ENCODE measurements at places on chromosomes 16 and 17.

DNA sequence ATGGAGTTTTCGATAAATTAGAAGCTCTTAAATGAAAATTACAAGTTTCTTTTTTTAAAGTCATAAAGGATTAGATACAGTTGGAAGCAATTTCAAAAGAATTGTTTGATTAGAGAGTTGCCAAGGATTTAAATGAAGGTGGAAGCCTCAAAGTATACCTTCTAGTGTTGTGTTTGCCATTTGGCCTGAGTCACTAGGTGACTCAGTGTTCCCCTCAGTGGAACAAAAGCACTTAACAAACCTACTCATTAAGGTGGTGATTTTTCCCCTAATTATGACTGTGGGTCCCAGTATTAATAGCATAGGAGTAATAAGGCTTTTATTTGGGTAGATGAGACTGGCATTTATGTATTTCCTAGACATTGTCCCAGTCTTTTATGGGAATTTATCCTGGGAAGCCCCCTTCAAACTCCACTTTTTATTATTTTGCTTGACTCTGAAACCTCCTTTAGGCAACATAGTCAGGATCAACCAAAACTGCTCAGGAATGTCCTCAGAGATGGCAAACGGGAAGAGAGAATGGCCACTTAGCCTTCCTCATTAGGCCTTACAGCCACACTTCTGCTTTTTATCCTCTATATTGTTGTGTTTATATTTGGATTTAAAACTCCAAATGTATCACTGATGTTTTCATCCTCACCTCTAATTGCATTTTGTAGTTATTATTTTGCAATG lies 161.0 kb downstream of the FTO start:
- DNase-seq: no peak

DNA sequence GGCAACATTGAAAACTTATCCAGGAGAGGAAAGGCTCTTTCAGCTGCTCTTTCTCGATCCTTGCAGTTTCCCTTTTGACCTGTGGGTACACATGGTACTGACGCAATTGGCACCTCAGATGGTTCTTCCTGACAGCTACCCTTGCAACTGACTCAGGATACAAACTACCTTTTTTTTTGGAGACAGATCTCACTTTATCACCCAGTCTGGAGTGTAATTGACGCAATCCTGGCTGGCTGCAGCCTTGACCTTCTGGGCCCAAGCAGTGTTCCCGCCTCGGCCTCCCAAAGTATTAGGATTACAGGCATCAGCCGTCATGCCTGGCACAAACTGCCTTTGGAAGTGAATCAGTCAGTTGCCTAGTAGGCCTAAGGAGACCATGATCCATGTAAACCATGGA lies 607.2 kb downstream of the WWOX start:
- DNase-seq: no peak

- no peak for DNase-seq
These were observed 217.8 kb upstream of the GSE1 start for GRCh38 chr16:85395207-85395912.

DNA sequence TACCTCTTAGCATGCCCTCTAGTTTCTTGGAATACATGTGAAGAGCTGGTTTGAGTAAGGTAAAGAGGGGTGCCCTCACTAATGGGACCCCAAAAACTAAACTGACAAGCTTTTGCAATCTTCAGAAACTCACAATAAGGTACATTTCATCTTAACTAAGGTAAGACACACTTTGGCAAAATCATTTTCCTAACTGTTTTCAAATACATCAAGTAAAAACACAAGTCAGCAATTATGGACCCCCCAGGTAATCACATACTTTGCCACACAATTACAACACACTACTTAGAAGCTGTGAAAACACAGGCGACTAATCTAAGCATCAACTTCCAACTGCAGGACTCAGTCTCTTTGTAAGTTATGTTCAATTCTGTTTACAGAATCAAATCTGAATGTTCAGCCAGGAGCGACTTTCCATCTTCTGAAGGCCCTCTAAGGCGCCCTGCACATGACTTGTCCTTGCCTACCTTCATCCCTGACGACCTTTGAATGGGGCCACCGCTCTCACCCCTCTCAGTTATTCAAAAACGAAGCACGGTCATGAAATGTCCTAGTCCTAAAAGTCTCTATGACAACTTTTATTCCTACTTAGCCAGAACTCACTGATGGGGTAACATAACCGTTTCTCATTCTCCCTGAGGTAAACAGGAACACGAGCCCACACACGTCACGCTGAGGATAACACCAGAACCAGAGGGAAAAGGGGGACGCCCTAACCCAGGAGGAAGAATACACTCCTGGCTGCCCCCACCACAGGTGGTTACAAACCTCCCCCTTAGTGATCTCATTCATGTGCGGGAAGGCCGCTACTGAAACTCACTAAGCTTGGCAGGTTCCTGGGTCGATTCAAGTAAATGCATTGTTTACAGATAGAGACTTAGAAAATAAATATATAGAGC lies 5.5 kb downstream of the CREBBP start:
- DNase-seq: no peak

- DNase-seq: no peak
These were observed 267.9 kb upstream of the CCL2 start for GRCh38 chr17:33987162-33987561.

- no peak for DNase-seq
These were observed 103.5 kb upstream of the TNRC6C start for GRCh38 chr17:77854759-77855745.

DNA sequence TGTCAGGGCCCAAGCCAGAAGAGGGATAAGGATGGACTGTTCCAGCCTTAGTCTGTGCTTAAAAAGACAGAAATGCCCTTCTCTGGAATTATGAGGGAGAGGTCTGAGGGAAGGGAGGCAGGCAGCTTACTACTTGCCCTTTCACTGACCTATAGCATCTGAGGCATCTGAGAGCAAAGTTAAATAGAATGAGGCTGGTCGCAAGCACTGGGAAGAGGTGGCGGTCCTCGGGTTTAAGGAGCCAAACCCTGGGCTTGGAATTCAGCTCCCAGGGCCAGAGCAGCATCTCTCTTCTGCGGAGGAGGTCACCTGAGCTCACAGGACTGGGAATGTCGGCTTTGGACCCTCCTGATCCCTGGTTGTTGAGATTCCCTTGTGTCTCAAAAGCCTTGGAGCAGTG lies 3.1 kb upstream of the LIMD2 start:
- no peak for DNase-seq

DNA sequence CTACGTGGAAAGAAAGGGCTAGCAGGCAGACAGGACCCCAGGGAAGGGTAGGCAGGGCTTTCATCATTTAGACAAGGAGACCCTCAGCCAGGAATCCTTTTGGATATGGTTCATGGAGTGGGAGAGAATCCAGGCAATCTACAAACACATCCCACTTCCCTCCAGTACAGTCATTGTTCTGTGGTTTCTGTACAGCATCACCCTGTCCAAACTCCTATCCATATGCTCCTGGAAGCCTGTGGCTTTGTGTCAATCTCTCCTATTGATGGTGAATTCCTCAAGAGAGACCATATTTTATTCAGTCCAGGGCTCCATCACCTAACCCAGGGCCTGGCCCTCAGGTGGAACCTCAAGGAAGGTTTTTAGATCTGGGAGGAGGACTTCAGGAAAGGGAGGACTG lies 99.2 kb downstream of the SPACA3 start:
- DNase-seq: no peak

DNA sequence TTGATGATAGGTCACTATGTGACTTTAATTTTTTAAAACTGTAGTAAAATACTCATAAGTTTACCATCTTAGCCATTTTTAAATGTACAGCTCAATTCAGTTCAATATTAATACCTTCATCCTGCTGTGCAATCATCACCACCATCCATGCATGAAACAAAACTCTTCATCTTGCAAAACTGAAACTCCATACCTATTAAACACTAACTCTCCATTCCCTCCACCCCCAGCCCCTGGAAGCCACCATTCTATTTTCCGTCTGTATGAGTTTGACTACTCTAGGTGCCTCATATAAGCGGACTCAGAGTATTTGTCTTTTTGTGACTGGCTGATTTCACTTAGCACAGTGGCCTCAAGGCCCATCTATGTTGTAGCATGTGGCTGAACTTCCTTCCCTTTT lies 9.4 kb upstream of the CNEP1R1 start:
- DNase-seq: no peak

DNA sequence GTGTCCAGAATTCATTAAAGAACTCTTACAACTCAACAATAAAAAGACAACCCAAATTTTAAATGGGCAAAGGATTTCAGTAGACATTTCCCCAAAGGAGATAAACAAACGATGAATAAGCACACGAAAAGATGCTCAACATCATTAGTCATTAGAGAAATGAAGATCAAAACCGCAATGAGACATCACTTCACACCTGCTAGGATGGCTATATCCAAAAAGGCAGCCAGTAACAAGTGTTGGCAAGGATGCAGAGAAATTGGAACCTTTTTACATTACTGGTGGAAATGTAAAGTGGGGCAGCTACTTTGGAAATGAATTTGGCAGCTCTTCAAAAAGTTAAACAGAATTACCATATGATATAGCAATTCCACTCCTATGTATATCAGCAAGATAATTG lies 42.0 kb downstream of the PITPNM3 start:
- DNase-seq: no peak

GRCh38 chr17:71168053-71168741 lies 952.6 kb upstream of the SOX9 start:
- DNase-seq: no peak

- DNase-seq: no peak
These were observed 103.2 kb upstream of the SDK2 start for GRCh38 chr17:73747221-73748002.

DNA sequence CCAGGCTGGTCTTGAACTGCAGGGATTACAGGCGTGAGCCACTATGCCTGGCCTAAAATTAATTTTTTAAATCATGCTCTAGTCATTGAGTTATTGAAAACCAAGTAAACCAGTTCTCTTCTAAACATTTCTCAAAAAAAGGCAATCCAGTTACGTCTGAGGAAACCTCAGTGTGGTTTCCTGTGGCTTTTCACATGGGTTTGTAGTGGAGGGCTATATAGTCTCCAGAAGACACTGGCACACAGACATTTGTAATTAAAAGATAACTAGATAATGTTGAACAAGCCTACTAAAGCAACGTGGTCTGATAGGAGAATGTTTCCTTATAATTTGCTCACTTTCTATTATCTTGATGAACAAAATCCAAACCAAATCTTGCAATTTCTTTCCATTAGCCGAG lies 5.2 kb upstream of the TOB1 start:
- DNase-seq: no peak

GRCh38 chr16:71303938-71304337 lies 14.7 kb upstream of the CMTR2 start:
- no peak for DNase-seq

DNA sequence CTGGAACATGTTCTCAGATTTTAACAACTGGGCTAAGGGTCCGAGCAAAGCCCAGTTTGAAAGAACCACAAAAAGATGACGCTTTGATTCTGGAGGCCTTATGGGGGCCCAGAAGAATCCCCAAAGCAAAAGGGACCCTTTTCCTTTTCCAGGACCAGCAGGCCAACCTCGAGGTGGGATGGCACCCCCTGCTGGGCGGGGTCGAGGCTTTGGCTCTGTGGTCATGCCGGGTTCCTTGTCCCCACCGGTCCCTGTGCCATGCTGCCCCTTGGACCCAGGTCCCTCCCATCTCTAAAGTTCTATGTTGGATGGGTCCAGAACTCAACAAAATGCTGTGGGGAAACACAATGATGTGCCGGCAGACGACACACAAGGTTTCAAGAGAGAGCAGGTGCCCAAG lies 30.9 kb downstream of the TMEM204 start:
- DNase-seq: no peak

- DNase-seq: no peak
These were observed 230.3 kb downstream of the MRTFB start for GRCh38 chr16:14301169-14302030.

DNA sequence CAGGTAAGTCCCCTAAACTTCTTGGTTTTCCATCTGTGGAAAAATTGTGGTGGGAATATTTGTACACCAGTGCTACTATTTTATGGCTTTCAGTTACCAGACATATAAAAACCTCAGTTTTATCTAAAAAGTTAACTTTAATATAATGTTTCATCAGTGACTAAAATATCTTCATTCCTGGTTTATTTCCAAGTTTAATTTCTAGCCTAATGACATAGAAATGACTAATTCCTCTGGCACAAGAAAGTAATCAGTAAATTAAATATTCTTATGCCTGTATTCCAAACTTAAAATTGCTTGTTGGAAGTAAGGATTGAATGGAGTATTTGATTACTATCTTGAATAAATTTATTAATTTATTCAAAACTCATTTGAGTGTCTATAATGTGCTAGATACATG lies 757.0 kb downstream of the CDH11 start:
- no peak for DNase-seq

DNA sequence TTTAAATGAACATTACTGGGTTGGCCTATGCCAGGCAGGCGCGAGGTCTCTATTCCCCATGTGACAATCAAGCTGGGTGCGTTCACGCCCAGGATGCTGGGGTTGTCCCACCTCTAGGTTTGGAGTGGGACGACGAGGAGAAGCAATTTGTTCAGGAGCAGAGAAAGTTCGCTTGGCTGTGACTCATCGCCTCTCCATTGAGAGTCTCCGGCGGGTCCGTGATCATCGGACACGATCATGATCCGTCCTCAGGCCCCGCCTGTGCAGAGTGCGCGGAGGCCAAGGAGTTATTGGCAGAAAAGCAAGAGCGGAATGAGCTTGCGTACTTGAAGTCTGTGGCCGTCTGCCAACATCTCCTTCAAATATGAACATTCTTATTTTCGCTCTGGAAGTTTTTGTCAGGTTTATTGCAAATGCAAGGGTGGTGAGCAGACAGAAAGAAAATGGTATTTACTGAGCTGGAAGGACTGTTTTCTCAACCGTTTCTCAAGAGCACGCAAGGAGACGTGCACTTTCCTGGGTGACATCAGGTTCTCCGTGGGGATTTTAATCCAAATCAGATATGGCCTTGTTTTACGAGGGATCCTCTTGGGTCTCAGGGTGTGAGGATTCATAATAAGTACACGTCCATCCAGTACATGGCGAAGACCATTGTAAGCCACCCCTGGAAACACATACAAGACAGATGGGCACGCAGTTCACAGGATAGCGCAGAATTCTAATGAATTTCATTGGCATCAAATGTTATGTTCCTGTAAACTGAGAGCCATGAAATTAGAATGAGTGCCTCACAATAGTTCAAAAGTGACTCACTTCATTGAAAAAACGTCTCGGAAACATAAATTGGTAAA lies 70.1 kb upstream of the CREBBP start:
- DNase-seq: no peak

DNA sequence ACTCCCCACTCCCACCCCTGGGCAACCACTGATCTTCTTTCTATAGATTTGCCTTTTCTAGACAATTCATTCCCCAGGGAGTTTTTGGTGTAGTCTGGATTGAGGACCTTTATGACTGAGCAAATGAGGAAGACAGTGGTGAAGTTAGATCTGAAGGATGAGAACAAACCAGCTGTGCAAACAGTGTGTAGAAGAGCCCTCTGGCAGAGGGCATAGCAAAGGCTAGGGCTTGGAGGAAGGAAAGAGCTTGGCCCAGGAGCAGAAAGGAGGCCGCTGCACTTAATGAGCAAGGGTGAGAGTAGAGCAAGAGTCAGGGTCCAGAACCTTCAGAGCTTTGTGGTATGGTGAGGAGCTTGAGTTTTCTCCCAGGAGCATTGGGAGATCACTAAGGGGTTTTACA lies 352.7 kb downstream of the CA10 start:
- DNase-seq: no peak

Measured in stimulated activated CD8-positive, alpha-beta memory T cell treated with anti-CD3 and anti-CD28 coated beads, Interleukin-15, amount 100 ng/mL, for 48 hours (primary cell).